ENCODE measurements at places on chromosomes 4 and X.

- H3K4me3 ChIP-seq = no peak overlapping the region
- no peaks in the 10 kb centered on the region for H3K36me3 ChIP-seq
- no peak overlapping the region for H3K27ac ChIP-seq
- no peaks in the 10 kb centered on the region for H3K4me1 ChIP-seq
Observed at GRCh38 chrX:15299941-15300851, 15.2 kb downstream of the ASB11 start.

- peak; percentile 11 for DNase-seq
- no peaks in the 10 kb centered on the region for H3K4me1 ChIP-seq
- no peak overlapping the region for H3K4me3 ChIP-seq
- no peak overlapping the region for H3K27ac ChIP-seq
- H3K27me3 ChIP-seq = no peaks in the 10 kb centered on the region
Observed at GRCh38 chr4:22315628-22316027, 200.2 kb downstream of the ADGRA3 start.

DNA sequence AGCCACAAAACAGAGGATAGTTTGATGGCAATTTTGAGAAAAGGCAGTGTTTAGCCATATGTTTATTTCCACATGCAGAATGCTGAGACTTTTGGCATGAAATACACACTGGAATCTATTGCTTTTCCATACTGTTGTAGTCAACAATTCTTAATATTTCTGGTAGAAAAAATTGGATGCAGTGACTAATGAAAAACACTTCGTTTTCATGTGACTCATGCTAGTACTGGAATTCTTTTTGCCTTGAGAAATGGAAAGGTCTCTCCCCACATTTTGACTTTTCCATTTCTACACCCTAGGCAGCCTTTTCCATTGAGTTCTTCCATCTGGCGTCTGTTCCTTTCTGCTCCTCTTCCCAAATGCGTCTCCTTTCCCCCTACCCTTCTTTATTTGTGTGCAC is 425.2 kb upstream of the FTHL17 start:
- no peaks in the 10 kb centered on the region for H3K36me3 ChIP-seq
- H3K27ac ChIP-seq = no peak overlapping the region
- H3K4me1 ChIP-seq = no peaks in the 10 kb centered on the region
- no peak overlapping the region for H3K4me3 ChIP-seq
- no peaks in the 10 kb centered on the region for H3K27me3 ChIP-seq
- DNase-seq = no peak

DNA sequence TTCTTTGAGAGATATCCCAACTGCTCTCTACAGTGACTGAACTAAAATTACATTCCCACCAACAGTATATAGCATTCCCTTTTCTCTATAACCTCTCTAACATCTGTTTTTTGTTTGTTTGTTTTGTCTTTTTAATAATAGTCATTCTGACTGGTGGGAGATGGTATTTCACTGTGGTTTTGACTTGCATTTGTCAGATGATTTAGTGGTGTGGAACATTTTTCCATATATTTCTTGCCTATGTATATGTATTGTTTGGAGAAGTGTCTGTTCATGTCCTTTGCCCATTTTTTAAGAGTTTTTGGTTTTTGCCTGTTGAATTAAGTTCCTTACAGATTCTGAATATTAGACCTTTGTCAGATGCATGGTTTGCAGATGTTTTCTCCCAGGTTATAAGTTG is 9.0 kb downstream of the USO1 start:
- H3K36me3 ChIP-seq = peaks cover 25% of the 10 kb centered on the region
- no peak overlapping the region for H3K27ac ChIP-seq
- no peaks in the 10 kb centered on the region for H3K27me3 ChIP-seq
- DNase-seq = no peak
- peaks cover 2% of the 10 kb centered on the region for H3K4me1 ChIP-seq

DNA sequence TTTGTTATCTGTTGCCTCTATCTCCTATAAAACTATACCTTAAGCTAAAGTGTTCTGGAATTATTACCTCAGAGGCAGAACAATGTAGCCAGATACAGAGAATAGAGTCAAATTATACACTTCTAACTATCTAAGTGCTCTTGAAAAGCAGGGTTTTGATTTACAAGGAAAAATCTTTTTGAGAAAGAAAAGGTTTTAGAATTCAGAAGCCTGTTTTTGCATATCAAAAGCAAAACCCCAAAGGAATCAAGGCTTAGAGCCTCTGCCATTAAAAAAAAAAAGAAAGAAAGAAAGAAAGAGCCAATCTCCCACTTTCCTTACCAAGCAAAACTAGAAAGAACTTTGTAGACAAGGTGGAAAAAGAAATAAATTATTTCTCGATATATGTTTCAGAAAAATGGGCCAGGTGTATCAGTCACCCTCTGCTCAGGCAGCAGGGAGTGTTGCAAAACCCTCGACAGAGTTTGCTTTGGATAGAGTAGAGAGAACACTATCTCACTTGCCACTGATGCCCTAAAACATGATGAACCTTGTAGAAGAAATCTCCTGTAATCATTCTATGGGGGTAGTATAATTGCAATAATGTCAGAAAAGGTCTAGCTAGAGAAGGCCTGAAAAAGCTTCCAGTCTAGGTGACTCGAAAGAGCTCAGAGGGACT is 318.3 kb downstream of the PCDH10 start:
- H3K27me3 ChIP-seq = no peaks in the 10 kb centered on the region
- no peaks in the 10 kb centered on the region for H3K36me3 ChIP-seq
- no peaks in the 10 kb centered on the region for H3K4me1 ChIP-seq
- H3K27ac ChIP-seq = no peak overlapping the region
- H3K4me3 ChIP-seq = no peak overlapping the region

DNA sequence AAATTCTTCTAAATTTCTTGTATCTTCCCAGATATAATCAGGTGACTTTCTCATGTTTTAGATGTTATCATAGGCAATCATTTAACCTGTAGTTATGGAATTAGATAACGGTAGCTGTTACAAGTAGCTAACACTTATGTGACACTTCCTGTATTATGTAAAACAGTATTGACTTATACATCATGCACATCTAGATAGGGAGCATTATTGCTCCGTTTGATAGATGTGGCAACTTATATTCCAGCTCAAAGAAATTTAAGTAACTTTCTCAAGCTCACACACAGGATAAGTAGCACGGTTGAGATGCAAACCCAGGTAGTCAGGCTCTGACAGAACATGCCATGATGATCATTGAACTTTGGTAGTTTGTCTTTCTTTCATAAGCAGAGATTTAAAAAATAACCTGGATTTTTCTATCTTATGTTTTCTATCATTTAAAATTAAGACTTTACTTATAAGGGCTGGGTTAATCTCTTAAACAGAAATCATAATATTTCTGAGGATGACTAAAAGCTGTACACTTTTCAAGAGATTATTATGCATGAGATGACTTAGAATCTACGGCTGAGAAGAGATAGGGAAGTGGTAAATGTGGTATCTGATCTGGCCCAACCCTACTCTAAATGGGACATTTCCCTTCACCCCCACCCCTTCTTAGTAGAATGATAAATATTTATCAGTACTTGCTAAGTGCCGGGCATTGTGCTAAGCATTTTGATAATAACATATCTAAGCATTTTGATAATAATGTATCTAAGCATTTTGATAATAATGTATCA is 69.1 kb upstream of the HPGD start:
- peaks cover 16% of the 10 kb centered on the region for H3K27me3 ChIP-seq
- no peaks in the 10 kb centered on the region for H3K36me3 ChIP-seq
- H3K4me3 ChIP-seq = peak overlapping the region; percentile 40
- peaks cover 16% of the 10 kb centered on the region for H3K4me1 ChIP-seq
- no peak for DNase-seq

DNA sequence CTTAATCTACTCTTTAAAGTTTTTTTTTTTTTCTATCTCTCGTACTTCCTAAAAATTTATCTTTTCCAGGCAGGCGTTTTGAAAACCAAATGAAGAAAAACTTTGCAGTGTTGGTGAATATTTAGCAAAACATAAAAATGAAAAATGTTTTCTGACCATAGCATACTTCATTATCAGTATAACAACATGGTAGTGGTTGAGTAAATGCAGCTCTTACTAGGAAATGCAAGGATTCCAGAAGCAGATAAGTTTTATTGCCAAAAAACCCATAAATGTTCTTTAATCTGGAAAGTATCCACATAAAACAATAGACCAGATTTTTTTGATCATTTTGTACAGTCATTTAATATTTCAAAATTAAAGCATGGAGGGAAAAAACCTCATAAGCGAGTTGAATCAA is 136.9 kb upstream of the GUCY1A1 start:
- H3K36me3 ChIP-seq = no peaks in the 10 kb centered on the region
- H3K27me3 ChIP-seq = peaks cover 2% of the 10 kb centered on the region
- no peaks in the 10 kb centered on the region for H3K4me1 ChIP-seq
- H3K27ac ChIP-seq = no peak overlapping the region
- H3K4me3 ChIP-seq = no peak overlapping the region

- H3K27ac ChIP-seq = no peak overlapping the region
- H3K4me3 ChIP-seq = no peak overlapping the region
- H3K27me3 ChIP-seq = no peaks in the 10 kb centered on the region
- DNase-seq = no peak
- H3K4me1 ChIP-seq = no peaks in the 10 kb centered on the region
- H3K36me3 ChIP-seq = no peaks in the 10 kb centered on the region
Observed at GRCh38 chr4:125070861-125071260, 243.9 kb upstream of the FAT4 start.

DNA sequence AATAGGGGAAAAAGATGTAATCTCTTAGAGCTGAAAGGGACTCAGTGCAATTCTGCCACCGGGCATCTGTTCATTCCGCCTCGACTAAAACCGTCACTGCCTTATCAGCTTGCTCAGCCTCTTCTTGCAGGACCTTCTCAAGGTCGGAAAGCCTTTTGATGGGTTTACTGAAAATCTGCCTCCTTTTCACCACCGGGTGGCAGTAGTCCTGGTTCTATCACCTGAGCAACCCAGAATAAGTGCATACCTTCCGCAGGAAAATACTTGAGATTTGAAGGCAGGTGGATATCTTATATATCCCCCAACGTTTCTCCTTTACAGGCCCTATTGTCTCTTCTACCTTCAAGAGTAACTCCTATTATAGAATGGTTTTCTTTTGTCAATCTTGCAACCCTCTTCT is 103.4 kb upstream of the PAK3 start:
- peak; percentile 3 for DNase-seq
- no peak overlapping the region for H3K27ac ChIP-seq
- H3K4me3 ChIP-seq = no peak overlapping the region

DNA sequence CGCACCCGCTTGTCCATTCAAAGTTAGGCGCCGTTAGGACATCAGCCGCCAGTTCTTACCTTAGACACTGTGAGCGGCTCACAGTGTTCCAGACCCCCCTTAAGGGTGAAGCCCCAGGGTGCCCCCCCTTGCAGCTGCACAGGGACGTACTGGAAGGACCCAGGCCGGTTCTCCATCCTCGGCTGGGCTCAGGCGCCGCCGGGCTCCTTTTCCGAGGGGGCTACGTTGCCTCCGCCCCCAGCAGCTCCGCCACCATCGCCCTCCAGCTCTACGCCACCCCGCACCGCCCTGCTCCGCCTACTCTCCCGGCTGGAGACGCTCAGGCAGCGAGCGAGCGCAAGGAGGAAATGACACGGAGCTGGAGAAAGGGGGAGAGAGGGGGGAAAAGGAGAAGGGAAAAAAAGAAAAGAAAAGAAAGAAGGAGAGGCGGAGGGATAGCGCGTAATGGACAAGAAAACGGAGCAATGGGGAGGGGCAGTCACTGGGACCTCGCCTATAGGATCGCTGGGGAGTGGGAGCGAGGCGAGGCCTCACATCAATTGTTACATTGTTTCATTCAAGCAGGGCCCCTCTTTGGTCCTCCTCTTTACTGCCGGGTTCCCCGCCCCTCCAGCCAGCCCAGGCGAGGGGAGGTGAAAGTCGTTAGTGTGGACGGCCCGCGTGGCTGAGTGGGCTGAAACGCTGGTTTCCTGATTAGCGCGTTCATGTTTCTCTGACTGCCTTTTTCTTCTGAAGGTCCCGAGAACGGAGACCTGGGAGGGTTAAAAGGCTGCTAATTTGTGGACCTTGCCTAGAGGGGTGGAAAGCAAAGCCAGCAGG is at the start of gene SHROOM4:
Gene SHROOM4, minus strand, starts transcription at position 352 of the 819 bp plus-strand sequence. Its CDS starts 176 bp downstream, at position 176.
- H3K27me3 ChIP-seq = peaks cover 38% of the 10 kb centered on the region
- H3K4me1 ChIP-seq = peaks cover 4% of the 10 kb centered on the region
- H3K4me3 ChIP-seq = no peak within 1 kb of the TSS
- DNase-seq = no peak
- no peaks in the 10 kb centered on the region for H3K36me3 ChIP-seq

DNA sequence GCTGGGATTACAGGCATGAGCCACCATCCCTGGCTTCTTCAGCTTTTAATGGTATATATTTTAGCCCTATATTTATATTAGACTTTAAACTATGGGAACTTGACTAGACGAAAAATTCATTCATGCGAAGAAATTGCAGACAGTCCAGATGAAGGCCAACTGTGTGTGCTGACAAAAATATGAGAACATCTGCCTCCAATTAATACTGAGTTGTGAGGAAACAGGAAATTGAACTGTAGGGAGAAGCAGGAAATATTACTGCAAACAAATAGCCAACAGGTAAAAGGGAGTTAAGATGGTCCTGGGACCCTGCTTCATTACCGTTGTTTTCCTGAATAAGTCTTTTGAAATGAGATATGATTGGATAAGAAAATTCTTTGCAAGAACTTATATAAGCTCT is 26.3 kb downstream of the MGARP start:
- peaks cover 14% of the 10 kb centered on the region for H3K27me3 ChIP-seq
- H3K27ac ChIP-seq = no peak overlapping the region
- no peak for DNase-seq
- no peaks in the 10 kb centered on the region for H3K36me3 ChIP-seq
- no peaks in the 10 kb centered on the region for H3K4me1 ChIP-seq

DNA sequence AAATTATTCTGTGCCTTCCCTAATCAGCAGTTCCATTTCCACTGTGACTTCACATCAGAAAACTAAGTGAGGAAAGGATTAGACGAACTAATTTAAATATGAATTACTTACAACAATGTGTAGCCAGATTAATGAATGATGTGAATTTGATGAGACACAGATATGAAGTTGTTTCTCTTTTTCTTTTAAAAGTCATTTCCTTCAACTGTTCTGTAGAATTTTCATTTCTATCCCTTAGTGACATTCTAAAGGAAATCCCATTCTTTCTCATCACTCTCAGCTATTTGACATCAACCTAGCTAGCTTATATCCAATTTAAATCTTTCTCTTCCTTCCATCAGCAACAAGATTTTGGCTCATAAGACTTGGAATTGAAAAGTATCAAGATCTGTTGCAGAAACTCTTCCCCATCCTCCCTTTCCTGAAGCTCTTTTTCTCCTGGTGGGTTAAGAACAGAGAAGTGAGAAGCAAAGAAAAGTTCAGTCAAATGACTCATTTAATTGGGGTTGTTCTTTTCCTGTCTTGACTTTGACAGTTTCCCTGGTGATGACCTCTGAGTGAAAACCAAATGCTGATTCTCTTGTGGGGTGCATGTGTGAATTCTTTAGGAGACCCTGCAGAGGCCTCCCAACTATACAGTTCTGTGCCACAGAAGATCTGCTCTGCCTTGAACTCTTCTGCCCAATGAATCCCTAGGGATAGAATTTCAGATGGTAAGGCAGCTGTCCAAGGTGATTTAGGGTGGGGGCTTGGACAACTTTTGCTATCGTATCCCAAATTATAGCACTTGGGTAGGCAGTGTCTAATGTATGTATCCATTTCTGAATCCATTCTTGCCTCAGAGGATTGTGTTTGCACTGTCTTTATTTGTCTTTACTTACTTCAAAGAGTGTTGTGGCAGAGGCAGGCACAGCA is 232.5 kb upstream of the GPRIN3 start:
- no peak overlapping the region for H3K4me3 ChIP-seq
- H3K4me1 ChIP-seq = peaks cover 10% of the 10 kb centered on the region
- H3K27me3 ChIP-seq = peaks cover 2% of the 10 kb centered on the region
- H3K27ac ChIP-seq = peak overlapping the region; percentile 13
- DNase-seq = peak; percentile 10
- H3K36me3 ChIP-seq = no peaks in the 10 kb centered on the region

Measured in T-helper 2 cell treated with Interferon-gamma antibody and Interleukin-4, amounts not matched to agents 5 μg/mL and 100 μg/mL, for 36 hours (primary cell).